Dermis blood vessel endothelial cell (primary cell): ENCODE measurements at places on chromosomes 13 and 19.

DNA sequence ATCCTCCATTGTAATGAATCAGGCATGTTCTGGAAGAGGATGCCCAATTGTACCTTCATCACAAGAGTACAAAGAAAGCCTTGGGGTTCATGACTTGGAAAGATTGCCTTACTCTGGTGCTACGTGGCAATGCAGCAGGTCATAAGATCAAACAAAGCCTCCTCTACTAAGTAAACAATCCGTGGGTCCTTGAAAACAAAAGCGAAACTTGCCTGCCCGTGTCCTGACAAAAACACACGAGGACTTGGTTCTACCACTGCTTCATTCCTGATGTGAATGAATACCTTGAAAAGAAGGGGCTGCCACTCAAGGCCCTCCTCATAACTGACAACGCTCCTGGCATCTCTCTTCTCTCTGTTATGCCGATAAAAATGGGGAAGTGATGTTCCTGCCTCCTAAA is 18.9 kb downstream of the ZNF563 start:
- no peak for DNase-seq

DNA sequence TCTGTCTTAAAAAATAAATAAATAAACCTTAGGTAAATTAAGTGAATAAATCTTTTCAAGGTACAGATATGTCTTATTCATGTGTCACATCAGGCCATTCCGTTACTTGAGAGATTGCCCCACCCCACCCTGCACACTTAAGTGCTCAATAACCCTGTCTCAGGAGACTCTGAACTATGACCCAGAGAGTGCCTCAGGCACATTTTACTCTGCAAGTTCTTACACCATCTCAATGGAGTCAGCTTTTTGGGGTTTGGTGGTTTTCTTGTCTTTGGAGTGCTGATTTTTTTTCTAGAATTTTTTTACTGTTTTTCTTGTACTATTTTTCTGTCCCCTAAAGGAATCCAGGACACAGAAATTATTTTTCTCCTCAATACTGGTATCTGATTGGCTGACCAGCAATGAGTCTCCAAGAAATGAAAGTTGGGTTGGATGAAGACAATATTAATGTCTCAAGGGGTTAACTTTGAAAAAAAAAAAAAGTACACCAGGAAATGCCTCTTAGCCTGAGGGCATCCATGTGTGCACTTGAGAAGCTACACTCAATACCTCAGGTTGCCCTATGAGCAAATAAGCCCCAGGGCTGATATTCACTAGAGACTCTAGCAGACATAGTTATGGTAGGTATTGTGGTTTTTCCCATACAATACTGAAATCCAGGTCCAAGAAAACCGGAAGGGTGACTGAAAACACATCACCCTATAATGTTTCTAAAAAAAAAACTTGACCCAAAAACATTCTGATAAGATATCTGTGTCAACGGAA is 114.6 kb upstream of the ZNF91 start:
- no peak for DNase-seq

DNA sequence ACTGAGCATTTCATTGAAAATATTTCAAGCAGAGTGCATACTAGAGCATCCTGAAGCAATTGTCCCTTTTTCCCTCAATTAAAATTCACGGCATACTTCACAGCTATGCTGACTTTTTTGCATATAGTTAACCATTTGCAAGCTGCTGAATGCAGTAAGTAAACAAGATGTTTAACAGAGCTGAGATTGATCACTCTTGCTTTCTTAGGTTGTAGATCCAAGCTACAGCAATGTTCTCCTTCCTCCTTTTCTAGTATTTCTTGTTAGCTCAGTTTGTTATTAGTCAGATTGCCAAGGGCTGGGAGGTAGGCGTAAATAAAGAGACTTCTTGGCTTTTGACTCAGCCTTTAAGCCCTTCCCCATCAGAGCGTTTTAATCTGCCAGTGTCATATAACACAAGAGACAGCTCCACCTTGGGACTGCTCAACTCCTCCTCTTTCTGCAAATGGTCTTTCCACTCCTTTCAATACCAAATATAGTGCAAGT is at the start of gene SLITRK6:
SLITRK6 (minus strand) TSS at position 323 of the 486 bp plus-strand sequence. CDS start 2,911 bp downstream, outside the sequence.
- DNase-seq: no peak

DNA sequence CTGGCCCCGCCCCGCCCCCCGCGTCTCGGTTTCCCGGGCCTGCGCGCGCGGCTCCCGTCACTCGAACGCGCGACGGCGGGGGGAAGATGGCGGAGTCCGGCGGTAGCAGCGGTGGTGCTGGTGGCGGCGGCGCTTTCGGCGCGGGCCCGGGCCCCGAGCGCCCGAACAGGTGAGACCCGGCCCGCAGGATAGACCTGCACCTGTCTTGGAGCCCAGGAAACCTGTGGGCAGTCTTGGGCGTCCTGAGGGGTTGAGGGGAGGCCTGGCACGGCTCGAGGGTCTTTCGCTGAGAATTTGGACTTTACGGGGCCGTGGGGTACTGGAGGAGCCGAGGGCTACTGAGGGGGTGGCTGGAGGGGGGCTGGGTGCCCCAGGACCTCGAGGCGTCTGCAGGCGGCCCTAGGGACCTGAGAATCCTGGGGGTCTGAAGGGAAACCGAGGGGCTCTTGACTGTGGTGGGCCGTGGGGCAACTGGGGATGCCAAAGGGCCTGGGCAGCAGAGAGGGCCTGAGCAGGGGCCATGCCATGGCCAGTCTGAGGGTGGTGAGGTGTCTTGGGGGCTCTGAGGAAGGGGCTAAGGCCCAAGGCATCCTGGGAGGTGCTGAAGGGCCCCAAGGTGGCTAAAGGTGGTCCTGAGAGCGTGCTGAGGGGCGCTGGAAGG is at the start of gene KLHL26:
KLHL26 (plus strand) TSS at position 60 of the 661 bp plus-strand sequence; CDS start at position 87, 27 bp downstream.
- DNase-seq: no peak

DNA sequence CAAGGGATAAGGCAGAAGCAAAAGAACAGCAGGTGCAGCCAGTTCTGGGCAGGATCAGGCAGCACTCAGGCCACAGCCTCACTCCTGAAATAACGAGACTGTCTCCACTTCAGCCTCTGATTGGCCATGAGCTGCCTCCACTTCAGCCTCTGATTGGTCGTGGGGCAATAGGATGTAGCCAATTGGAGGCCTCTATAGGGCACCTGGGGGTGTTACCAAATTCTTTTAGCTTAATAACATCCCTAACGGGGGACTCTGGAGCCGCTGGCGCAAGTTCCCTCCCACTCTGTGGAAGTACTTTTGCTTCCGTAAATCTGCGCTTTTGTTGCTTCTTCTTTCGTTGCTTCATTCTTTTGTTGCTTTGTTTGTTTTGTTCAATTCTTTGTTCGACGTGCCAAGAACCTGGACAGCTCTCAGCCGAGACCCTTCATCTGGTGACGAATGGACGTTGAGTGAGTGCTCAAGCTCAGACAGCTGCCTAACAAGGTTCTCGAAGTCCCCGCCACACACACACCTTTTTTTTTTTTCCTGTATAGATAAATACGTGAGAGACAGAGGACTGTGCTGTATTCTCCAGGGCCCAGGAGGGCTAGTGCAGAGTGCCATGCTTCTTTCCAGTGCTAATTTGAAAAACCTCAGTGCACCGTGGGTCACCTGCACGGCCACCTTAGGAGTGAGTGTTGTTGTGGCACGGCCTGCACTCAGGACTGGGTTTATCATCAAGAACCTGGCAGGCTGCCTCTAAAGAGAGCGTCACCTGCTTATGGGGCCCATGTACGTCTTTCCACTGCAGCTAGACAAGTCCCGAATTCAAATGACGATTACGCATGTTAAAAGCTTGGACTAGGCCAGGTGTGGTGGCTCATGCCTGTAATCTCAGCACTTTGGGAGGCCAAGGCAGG is 32.0 kb upstream of the TUBGCP3 start:
- peak; percentile 42 for DNase-seq

DNA sequence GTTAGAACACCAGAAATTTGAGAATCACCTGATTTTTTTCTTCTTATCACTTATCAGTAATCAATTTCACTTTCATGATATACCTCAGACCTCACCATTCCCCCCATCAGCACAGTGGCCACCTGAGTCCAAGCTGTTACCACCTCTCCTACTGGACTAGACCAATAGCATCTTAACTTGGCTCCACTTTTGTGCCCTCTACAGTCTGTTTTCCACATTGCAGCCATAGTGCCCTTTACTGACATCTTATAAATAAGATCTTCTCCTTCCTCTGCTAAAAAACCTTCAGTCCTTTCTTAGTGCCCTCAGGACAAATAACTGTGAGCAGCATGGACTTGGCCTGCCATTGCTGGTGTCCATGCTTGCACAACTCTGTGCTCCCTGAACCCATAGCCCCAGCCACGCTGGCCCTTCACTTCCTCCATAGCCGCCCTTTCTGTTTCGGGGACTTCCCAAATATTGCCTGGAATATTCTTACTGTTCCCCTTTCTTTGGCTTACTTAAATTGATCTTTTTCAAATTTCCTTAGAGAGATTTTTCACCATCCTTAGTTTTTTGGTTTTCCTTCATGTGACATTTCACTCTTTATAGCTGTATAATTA is 380.8 kb downstream of the LMO7 start:
- peak; percentile 55 for DNase-seq

DNA sequence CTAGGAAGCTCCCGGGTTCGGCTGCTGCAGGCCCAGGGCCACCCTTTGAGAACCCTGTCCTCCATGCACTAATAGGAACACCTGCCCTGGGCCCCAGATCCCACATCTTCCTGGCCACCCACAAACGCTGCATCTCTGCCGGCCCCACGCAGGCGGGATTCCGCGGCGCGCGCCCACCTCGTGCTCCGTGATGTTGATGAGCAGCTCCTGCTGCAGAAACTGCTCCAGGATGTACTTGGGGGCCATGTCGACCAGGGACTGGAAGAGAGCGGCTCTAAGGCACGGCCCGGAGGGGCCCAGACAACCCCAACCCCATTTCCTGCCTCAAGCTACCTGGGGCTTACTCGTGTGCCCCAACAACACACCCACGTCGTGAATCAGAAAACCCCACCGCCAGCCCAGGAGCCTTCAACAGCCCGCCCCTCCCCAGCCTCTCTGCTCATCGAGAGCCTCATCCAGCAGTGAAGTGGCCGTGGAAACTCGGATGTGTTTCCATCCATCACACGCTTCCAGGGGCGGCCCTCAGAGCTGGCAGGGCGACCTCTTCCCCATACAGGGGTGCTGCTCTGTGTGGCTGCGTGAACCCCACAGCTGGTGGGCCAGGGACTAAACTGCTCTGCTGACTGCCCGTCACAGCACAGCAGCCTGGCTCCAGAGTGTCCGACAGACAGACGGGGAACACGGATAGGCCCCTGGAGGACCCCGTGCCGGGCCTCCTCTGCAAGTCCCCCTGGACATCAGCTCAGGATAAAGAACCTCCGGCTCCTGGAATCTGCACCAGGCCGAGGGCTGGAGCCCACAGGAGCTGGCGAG is 4.2 kb downstream of the POLR2E start:
- no peak for DNase-seq

- no peak for DNase-seq
These were observed 318.7 kb upstream of the NBEA start for GRCh38 chr13:34623331-34623730.

- DNase-seq: no peak
These were observed 1637.0 kb downstream of the EFNB2 start for GRCh38 chr13:104898484-104898883.

DNA sequence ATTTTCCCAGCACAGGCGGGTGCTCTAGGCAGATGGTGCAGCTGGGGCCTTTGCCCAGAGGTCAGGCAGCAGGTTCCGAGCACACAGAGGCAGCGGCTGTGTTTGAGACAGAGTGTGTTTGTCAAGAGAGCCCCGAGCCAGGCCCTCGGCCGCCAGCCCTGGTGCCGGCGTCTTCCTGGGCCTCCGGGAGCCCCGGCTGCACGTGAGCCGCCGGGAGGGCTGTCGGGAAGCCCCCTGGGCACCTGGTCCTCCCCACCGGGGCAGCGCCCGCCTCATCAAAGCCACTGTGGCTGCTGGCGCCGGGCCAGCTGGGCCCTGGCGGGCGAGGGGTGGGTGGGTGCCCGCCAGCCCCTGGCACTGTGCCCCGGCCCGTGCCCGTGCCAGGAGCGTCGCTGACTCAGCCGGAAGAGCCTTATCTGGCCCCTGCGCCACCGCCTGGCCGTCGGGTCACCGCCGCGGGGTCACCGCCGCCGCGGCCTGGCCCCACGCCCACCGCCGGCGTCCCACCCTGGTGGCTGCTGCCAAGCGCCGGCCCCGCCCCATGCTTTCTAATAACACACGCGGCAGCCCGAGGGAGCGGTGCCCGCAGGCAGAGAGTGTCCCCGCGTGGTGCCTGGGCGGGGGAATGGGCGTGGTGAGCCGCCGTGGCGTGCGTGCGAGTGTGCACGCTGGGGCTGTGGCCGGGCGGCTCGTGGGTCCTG is 14.9 kb downstream of the ARID3A start:
- DNase-seq: peak; percentile 72
